ENCODE measurements at places on chromosomes 6 and 20. TPM values are rescaled to one million over a fixed set of nuclear protein-coding genes. Genes with fewer than 3 reads are reported as not detected.

The GABRR1 gene
- not detected for total RNA-seq

The RHAG gene
- not detected for total RNA-seq

DNA sequence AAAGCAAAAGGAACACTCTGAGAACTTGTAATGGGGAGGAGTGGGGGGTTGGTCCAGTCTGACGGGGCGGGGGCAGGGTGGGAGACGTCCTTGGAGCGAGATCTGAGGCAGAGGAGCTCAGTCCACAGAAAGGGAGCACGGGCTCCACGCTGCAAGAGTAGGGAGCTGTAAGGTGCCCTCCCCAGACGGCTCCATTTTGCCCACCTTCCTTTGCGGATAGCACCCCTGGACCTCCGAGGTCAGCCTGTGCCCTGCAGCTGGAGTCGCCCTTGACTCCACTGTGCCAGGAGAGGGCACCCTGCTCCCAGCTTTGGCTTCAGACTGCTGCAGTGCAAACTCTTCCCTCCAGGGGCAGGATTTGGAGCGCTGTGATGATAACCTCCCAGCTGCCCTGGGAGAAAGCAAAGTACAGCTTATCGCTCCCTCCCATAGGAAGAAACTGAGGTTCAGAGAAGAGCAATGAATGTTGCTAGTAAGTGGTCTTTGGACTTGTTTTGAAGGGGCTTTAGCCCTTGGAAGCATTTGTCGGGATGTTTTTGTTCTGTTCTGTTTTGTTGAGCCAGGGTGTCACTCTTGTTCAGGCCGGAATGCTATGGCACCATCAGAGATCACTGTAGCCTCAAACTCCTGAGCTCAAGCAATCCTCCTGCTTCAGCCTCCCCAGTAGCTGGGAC lies 9.5 kb upstream of the AHCY start:
- H3K27ac ChIP-seq: no peak overlapping the region
- peaks cover 12% of the 10 kb centered on the region for H3K27me3 ChIP-seq
- no peak overlapping the region for H3K4me3 ChIP-seq
- H3K36me3 ChIP-seq: no peaks in the 10 kb centered on the region
- DNase-seq: peak; percentile 84
- peaks cover 9% of the 10 kb centered on the region for H3K4me1 ChIP-seq

DNA sequence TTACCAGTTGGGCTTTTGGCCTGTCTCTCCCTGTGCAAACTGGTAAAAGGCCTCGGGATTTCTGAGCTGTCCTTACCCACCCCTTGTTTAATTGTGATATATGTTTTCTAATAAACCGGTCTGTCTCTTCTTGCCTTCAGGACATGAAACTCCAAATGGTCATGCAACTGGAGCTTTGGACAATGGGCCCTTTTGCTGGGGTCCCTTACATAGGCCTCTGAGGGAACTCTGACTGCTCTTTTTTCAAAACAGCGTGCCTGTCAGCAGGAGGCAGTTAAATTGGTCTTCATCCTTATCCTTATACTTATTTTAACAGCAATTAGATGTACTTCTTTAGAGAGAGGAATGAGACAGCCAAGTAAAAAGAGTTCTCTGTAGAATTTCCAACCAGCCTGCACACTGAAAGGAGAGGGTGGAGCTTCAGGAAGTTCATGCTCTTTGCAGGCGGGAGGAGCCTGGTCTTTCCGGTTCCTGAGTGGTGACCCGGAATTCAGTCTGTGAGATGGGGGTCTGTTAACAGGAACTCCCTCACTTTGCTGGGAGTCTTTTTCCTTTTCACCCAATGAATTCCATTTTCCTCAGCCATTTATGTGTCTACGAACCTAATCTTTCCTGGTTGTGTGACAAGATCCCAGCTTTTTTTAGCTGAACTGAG lies 299.6 kb upstream of the GJE1 start:
- H3K4me1 ChIP-seq: no peaks in the 10 kb centered on the region
- DNase-seq: no peak
- H3K36me3 ChIP-seq: no peaks in the 10 kb centered on the region
- no peak overlapping the region for H3K27ac ChIP-seq
- no peak overlapping the region for H3K4me3 ChIP-seq

- no peak for DNase-seq
- no peak overlapping the region for H3K4me3 ChIP-seq
- H3K4me1 ChIP-seq: no peaks in the 10 kb centered on the region
- H3K27ac ChIP-seq: no peak overlapping the region
- H3K36me3 ChIP-seq: no peaks in the 10 kb centered on the region
Measured at GRCh38 chr6:80348263-80348662, 241.8 kb downstream of the BCKDHB start.

DNA sequence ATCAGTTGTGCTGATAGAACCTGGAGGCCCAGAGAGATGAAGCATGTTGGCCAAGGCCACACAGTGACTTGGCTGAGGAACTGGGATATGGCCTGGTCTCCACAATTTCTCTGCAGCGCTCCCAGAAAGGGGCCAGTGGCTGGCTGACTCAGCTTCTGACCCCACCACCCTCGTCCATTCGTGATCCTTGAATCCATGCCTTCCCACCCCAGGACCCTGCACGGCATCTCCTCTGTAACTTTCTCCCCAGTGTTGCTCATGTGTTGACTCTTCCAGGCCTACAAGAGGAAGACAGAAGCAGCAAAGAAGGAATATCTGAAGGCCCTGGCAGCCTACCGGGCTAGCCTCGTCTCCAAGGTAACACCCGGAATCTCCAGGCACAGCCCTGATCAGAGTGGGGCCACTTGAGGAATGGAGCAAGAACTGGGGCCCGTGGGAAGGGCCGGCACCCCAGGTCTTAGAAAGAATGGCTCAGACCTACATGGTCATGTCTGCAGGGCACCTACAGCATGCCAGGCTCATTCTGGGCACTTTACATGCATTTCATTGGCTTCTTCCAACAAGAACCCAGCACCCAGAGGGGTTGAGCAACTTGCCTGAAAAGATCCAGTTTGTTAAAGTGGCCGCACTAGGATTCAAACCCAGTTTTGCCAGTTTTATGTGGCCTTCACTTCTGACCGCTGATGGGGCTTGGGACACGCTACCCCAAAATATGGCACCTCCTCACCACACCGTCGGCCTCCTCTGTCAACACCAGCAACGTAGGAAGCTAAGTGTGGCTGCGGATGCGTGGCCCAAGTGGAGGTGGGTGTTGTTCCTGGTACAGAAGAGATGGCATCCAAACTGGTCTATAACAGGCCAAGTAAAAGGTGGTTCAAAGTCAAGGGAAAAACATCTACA lies 122.2 kb downstream of the JPH2 start:
- H3K4me3 ChIP-seq: no peak overlapping the region
- peaks cover 22% of the 10 kb centered on the region for H3K4me1 ChIP-seq
- no peak for DNase-seq
- H3K36me3 ChIP-seq: no peaks in the 10 kb centered on the region
- no peaks in the 10 kb centered on the region for H3K27me3 ChIP-seq
- H3K27ac ChIP-seq: no peak overlapping the region

- no peak overlapping the region for H3K4me3 ChIP-seq
- no peaks in the 10 kb centered on the region for H3K36me3 ChIP-seq
- no peak overlapping the region for H3K27ac ChIP-seq
- peaks cover 5% of the 10 kb centered on the region for H3K4me1 ChIP-seq
- no peaks in the 10 kb centered on the region for H3K27me3 ChIP-seq
- no peak for DNase-seq
Measured at GRCh38 chr6:44058617-44059358, 68.5 kb downstream of the MRPL14 start.

GRCh38 chr20:10474606-10475184 lies 39.6 kb downstream of the SLX4IP start:
- H3K27me3 ChIP-seq: no peaks in the 10 kb centered on the region
- H3K4me3 ChIP-seq: no peak overlapping the region
- no peak overlapping the region for H3K27ac ChIP-seq
- H3K4me1 ChIP-seq: peaks cover 18% of the 10 kb centered on the region
- H3K36me3 ChIP-seq: no peaks in the 10 kb centered on the region

GRCh38 chr20:62205618-62206387 lies 14.3 kb downstream of the HRH3 start:
- no peaks in the 10 kb centered on the region for H3K27me3 ChIP-seq
- H3K4me3 ChIP-seq: no peak overlapping the region
- H3K4me1 ChIP-seq: no peaks in the 10 kb centered on the region
- DNase-seq: no peak

GRCh38 chr6:28053584-28053983 lies 26.8 kb upstream of the ZNF165 start:
- H3K27ac ChIP-seq: no peak overlapping the region
- no peaks in the 10 kb centered on the region for H3K4me1 ChIP-seq
- no peaks in the 10 kb centered on the region for H3K36me3 ChIP-seq
- no peak overlapping the region for H3K4me3 ChIP-seq
- no peaks in the 10 kb centered on the region for H3K27me3 ChIP-seq
- DNase-seq: no peak

GRCh38 chr6:33727932-33728331 lies 16.4 kb upstream of the UQCC2 start:
- peaks cover 11% of the 10 kb centered on the region for H3K4me1 ChIP-seq
- no peak for DNase-seq
- H3K27me3 ChIP-seq: no peaks in the 10 kb centered on the region
- H3K36me3 ChIP-seq: no peaks in the 10 kb centered on the region

All from CD4-positive, alpha-beta memory T cell (primary cell).